ENCODE measurements at places on chromosomes 5 and 9.

DNA sequence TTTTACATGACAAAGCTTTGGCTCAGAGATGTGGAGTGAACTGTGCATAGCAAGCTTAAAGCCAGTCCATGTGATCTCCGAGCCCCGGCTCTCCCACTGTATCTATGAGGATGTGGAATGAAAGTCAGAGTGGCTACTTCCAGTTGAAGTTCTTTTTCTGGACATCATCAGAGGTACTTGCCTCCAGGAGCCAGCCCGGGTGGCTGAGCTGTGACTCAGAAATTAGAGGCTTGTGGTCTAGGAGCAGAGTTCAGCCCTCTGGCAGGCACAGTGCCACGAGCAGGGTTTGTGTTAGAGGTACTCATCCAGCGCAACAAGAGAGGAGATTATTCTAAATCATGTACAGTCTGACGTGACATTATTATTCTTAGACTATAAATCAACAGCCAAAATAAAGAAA is 322.5 kb downstream of the CDK5RAP2 start:
- no peak for DNase-seq

- DNase-seq = no peak
Measured at GRCh38 chr9:104936291-104936690, 8.3 kb upstream of the ABCA1 start.

GRCh38 chr9:136196404-136197083 is 8.4 kb downstream of the LHX3 start:
- no peak for DNase-seq

GRCh38 chr9:134325096-134325812 is 1.0 kb upstream of the RXRA start:
- DNase-seq = no peak

DNA sequence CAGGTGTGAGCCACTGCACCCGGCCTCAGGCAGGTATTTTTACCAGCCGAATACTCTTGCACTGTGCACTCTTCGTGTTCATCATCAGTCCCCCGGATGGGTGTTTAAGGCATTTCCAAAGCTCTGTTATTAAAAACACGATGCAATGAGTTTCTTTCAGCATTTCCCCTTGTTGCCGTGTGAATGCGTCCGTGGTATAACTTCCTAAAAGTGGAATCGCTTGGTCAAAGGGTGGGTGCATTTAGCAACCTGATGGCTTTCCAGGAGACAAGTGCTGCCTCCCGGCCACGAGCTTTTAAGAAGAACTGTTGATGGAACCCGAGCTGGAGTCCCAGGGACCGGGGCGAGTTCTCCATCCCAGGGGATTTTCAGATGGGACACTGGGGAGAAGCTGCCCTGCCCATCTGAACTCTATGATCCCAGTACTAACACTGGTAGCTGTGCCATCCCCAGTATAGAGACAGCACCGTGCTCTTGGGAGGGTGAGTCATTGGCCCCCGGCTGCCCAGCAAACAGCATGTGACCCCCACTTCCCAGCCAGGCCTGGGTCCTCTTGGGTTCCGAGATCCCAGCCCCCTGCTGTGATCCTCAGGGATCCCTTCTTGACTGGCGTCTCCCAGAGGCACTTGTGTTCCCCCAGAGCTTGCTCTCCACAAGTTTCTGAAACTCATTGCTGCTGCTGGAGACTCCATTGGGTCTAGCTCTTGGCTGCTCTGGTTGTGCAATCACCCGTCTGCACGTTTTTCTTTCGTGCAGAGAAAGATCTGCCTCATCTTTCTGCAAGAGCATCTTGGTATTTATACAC is 169.5 kb upstream of the IER5L start:
- no peak for DNase-seq

DNA sequence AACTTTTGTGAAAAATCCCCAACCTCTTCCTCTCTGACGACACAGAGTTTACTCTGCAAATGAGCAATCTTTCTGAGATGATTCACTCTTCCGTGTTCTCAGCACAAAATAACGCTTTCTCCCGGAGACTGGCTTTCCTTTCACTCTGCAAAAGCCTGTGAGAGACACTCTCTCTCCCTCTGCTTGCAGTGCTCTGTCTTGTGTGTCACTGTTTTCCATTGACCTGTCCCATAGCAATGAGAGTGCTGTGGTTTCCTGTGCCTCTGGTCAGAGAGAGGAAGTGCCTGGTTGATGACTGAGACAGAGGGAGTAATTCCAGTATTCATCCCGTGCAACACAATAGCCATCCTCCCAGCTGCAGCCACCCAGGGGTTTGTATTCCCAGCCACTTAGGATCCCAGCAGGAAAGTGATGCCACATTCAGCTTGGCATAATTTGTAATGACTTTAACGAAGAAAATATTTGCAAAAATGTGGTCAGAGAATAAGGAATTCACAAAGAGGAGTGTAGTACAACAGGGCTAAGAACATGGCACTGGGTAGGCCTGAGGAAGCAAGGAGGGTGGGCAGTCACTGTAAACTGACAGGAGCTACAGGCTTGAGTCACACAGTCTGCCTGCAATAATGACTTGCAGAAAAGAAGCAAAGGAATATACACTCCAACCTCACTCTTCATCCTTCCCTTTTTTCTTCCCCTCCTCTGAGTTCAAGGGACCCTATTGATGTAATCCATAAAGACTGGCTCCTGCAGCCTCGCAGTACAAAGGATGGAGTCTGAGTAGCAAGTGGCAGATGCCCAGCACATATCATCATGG is 463.5 kb upstream of the RGMB start:
- no peak for DNase-seq

DNA sequence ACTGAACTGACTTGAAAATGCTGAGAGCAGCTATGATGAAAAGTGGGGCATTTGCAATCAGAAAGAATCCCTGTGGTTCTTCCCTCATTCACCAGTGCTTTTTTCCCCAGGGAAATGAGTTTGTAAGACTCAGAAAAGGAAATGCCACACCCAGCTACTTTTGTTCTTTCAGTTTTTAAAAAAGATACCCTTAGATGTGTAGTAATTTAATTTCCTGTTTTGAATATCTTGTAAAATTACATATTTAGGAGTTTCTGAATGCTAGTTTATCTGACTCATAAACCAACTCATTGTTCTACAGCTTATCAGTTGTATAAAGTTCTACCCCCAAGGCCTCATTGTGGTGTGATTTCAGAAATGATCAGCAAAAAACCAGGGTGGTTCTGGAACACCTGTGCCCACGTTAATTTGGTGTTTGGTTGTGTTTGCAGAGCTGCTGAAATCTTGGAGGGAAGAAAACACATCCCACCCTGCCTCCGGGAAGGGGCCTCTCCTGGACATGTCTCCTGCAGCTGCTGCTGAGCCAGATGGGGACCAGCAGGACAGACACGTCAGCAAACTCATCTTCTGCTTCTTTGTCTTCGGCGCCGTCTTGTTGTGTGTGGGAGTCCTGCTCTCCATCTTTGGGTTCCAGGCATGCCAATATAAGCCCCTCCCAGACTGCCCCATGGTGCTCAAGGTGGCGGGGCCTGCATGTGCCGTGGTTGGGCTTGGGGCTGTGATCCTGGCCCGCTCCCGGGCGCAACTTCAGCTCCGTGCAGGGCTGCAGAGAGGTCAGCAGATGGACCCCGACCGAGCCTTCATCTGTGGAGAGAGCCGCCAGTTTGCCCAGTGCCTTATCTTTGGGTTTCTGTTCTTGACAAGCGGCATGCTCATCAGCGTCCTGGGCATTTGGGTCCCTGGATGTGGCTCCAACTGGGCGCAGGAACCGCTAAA is 2.8 kb downstream of the TMEM171 start:
- DNase-seq = no peak

GRCh38 chr9:114157516-114158176 is 2.3 kb downstream of the COL27A1 start:
- DNase-seq = no peak

DNA sequence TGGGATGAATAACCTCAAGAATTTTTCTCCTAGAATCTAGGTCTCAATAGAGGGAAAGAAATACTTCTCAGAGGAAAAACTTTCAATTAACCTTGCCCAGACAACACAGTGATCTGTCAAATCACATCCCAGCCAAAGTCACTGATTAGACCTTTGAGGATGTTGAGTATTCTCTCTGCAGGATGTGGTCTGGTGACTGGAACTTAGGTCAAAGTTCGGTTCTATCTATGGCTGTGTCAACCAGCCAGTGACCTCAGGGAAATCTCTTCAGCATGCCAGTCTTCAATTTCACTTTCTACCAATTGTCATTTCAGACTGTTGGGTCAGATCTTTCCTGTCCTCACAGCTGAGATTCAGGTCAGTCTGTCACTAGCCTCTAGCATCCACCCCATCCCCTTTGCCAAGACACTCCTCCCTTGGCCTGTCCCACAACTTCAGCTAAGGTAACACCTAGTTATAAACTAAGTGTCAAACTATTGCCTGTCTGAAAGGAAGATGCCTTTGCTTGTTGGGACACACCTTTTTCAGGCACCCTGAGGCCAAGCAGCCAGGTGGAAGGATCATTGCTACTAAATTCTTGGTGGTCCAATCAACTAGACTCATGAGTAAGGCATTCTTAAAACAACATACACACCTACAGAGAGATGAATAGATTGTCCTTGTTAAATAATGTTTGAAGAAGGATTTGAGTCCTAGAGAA is 156.3 kb upstream of the FST start:
- DNase-seq = no peak

GRCh38 chr5:94283093-94283492 is 335.3 kb downstream of the KIAA0825 start:
- no peak for DNase-seq

DNA sequence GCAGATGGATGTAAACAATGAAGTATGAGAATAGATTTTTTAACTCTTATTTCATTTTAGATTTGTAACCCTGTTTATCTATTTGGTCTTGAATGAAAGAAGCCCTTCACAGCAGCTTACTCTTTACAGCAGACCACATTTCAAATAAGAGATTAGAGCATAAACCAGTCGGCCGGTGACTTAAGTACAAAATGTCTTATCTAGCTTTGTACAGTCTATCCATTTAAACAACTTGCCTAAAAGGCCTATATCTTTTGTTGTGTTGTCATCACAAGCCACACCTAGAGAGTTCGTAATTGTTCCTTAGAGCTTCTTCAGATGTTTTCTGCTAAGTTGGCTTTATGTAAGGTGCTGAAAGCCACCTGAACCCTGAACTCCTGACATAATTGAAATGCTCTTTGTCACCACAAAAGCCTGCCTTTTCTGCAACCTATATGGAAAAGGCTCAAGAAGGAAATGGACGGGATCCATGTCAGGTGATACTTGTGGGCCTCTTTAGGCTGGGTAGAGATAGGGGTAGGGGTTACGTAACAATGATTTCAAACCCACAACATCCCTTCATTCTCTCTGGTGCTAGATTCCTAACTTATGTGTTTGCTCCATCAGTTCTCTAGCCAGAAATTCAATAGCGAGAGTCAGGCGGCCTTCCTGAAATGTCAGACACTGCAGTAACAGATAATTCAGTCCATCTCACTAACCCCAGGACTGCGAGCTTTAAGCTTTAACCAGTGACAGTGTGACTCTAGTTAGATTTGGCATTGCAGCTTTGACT is 162.5 kb downstream of the CD180 start:
- DNase-seq = no peak

DNA sequence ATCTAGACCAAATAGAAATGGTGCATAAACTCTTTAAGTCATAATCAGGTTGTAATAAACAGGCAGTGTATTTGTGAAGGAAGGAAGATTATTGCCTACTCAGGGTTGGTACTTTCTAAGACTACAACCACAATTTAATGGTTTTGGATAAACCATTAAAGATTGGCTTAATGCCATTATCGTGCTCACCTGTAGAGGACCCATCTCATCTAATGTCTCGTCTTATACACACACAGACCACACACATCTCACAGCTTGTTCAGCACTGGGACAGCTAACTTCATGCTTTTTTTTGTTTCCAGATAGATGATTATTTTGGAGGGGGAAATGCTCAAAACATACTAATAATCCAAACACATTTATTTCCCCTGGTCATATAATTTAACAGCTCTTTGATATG is 175.7 kb upstream of the SLC12A2 start:
- no peak for DNase-seq

DNA sequence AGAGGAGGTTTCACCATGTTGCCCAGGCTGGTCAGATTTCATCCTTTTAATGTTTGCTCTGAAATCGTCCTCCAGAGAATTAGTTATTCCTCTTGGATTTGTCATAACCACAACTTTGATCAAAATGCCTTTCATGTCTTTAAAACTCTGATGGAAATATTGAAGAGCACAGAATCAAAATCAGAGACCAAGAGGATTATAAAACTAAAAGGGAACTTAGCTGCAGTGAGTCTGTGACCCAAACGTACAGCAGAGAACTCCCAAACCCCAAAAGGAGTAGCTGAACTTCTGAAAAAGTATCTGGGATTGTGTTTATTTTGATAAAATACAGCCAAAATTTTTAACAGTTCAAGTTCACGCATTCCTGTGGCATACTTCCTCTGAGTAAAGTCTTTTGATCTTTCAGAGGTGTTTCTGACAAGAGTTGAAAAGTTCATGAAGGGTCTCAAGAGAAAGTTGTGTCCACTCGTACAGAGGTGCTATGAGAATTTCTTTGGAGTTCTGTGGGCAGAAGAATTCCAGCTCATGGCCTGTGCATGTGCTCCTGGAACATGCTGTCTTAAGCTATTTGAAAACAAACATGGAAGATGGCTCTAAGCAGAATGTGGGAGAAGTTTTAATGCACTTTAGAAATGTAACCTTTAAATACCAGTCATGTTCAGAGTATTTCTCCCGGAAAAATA is 124.0 kb downstream of the ESM1 start:
- DNase-seq = no peak

DNA sequence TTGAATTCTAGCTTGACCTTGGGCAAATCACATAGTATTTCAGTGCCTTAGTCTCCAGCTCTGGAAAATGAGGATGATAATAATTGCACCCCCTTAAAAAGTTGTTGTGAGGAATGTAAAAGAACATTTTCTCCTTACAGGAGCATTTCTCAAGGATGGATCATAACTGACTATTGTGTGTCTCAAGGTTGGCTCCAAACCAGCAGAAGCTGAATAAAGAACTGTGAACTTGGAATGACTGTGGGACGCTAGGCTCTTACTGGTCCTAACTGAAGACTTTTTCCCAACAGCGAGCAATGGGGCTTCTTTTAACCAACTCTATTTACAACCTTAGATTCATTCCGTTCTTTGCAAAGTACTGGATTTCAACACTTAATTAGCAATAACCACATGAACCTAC is 26.2 kb upstream of the GLRX start:
- DNase-seq = no peak

- no peak for DNase-seq
Measured at GRCh38 chr5:42228279-42228678, 195.0 kb upstream of the GHR start.

GRCh38 chr5:32709750-32710549 is 1.2 kb upstream of the NPR3 start:
- no peak for DNase-seq

All from stimulated activated CD4-positive, alpha-beta T cell treated with anti-CD3 and anti-CD28 coated beads, Interleukin-1b, Interleukin-23, amount 100 ng/mL, for 24 hours (primary cell).